ENCODE measurements at places on chromosomes 11 and 22.

- no peak for DNase-seq
Measured at GRCh38 chr11:47212938-47213337, 1.8 kb upstream of the DDB2 start.

DNA sequence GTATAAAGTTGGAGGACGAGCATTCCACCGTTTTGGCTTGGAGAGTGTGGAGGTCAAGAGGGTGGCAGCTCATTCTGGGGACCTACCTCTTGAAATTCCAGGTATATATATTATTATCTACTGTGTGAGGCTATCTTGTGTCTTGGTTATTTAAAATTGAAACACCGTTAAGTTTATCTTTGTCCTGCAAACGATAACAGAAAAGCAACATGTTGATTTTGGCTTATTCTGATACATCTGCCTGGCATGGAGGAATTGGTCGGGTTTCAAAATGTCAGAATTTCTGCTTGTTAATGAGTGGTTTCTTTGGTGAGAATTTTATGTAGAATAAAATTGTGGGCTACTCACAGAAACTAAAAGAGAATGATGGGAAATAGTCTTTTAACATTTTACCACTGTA, 54.4 kb downstream of the SVIP start:
- DNase-seq = no peak

DNA sequence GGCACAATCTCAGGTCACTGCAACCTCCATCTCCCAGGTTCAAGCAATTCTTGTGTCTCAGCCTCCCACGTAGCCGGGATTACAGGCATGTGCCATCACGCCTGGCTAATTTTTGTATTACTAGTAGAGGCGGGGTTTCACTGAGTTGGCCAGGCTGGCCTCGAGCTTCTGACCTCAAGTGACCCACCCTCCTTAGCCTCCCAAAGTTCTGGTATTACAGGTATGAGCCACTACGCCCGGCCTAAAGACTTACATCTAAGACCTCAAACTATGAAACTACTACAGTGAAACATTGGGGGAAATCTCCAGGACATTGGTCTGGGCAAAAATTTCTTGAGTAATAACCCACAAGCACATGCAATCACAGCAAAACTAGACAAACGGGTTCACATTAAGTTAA, 13.8 kb upstream of the FAM181B start:
- no peak for DNase-seq

GRCh38 chr11:67648796-67649613, 1.5 kb downstream of the ACY3 start:
- no peak for DNase-seq

DNA sequence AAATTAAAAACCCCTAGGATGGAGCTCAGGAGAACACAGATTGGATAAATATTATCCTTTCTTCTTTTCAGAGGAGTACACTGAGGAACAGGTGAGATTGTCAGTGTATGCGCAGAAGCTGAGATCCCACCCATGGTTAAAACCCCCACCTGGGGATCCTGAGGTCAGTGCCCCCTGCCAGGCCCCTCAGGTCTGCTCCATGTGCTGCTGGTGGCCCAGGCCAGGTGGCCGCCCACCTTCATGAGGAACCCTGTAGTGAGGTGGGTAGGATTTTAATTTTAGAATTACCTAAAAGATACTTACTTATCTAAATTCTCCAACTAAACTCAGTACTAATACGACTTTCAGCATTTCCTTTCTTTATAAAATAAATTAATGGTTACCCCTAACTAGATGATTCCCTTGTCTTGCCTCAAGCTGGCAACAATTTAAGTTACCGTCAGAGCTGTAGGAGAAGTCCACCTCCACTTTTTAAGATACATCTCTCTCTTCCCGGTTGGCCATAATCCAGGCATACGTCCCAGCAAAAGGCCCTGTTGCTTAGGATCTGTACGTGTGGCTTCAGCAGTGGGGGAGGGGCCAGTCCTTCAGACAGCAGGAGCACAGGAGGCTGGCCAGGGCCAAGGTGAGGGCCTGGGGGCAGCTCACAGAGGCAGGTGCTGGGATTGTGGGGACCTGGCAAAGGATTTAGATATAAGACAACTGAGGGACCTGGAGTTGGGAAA, 61.5 kb upstream of the PITPNB start:
- DNase-seq = no peak

- DNase-seq = peak; percentile 33
Measured at GRCh38 chr11:66720223-66720898, 8.7 kb downstream of the SPTBN2 start.

GRCh38 chr11:18696638-18697225, 1.8 kb upstream of the TMEM86A start:
- DNase-seq = no peak

DNA sequence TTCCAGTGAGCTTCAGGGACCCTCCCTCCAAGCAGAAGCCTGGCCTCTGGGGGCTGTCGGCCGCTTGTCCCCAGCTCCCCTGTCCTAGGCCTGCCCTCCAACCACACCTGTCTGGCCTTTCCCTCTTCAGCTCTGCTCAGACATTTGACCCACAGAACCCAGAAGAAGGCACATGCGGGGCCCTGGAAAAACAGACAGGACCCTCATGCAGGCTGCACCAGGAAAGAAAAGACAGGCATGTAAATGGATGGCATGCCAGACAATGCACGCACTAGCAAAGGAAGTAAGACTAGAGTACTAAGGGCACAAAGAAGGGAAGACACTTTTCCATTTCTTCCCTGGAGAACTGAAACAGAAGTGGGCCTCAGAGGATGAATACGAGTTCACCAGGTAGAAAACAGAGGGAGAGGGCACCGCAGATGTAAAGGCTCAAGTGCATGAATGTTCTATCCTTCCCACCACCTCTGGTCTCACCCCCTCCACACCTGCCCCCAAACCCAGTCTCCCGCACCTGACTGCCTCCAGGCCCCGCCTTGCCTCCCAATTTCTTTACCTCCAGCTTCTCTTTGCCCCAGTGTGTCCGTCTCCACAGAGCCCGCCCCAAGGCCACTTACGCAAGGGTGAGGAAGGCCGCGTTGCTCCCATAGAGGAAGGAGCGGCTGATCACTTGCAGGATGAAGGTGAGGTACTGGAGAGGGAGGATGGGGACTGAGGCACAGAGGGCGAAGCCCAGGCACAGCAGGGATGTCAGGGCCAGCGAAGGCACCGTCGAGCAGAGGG, 17.4 kb downstream of the SLC43A3 start:
- DNase-seq = no peak

DNA sequence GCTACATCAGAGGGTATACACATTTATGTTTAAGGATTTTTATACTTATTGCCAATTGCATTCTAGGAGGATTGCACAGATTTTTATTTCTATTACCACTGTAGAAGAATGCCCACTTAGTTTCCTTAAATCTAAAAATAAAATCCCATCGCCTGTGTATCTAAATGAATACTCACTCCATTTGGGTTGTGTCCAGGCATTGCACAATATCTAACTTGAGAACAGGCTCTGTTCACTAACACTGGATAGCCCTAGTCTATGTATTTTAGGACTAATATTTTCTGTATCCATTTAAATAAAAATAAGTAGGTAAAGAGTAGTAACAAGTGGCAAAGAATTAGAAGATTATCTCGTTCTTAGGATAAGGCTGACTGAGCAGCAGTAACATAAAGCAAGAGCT, 4.1 kb downstream of the C11orf52 start:
- no peak for DNase-seq

- DNase-seq = no peak
Measured at GRCh38 chr11:120632579-120632978, 121.0 kb downstream of the GRIK4 start.

- DNase-seq = no peak
Measured at GRCh38 chr11:46249938-46250744, 27.3 kb upstream of the CREB3L1 start.

DNA sequence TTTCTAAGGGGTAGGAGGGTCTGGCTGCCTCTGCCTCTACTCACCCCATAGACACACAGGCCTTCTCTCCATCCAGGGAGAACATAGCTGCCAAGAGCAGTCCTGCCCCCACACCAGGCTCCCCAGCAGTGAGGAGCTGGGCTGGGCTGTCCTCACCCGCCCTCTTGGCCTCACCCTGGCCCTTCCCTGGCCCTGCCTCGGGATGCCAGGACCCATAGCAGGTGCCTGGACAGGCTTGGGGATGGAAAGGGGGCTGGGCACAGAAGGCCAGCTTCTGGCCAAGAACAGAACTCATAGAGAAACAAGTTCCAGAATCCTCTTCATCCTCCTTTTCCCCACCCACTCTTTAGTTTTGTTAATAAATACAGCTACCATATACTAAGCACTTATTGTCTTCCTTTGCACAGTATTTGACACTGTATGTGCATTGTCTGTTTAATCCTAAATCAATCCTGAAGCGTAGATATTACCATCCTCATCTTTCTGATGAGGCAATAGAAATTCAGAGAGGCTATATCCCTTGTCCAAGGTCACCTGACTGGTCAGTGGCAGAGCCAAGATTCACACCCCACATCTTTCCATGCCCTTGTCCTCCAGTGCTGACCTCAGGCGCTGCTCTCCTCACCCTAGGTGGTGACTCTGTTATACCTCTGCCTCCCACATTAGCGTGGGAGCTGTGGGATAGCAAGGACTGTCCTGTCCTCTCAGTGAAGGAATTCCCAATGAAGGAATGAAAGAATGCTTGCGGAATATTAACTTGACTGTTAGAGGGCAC, 22.0 kb upstream of the MYOD1 start:
- peak; percentile 89 for DNase-seq

DNA sequence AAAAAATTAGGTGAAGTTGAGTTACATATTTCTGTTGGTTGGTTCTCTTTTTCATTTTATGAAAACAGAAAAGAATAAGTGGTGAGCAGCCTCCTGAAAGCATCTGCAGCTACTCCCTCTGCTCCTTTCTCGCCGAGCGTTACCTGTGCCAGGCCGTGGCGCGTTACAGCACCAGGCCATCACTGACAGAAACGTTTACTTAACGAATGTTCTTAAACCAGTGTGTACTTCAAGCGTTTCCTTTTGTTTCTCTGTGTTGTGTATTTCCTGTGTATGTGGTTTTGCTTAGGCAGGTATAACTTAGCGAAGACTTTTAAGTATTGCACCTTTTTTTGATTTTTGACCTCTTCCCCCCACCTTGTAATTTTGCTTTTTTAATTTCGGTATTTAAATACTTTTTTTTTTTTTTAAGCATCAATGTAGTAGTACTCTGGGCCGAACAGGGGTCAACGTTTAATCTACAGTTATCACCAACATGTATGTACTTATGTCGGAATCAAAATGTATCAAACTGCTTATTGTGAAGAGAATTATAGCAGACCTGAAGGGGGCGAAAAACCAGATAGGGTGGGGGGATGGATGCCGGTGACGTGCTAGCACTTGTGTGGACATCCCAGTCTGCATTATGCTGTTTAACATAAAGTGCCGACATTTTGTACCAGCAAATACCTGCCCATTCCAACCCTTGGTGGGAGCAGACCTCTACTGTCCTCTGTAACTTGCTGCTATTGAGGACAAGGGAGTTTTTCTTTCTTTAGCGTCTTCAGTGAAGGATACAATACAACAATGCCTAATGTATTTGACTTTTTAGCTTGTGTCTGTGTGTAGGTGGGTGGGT, 21.6 kb upstream of the ADSL start:
- DNase-seq = no peak

DNA sequence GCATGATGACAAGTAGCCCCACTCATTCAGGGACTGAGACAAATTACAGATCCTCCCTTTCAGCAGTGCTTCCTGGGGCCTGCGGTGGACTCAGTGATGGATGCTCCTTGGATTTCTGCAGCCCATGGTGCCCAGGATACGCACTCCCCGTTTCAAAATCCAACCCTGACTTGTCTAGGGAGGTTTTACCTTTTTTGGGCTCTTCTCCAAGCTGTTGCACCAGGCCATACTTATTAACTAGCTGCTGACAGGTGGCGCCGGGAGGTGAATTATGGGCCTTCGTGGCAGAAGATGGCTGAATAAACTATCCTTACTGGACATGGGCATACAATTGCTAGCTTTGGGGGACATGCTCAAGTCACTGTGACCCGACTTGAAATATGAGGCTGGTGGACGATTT, 324.3 kb upstream of the SYN3 start:
- no peak for DNase-seq

DNA sequence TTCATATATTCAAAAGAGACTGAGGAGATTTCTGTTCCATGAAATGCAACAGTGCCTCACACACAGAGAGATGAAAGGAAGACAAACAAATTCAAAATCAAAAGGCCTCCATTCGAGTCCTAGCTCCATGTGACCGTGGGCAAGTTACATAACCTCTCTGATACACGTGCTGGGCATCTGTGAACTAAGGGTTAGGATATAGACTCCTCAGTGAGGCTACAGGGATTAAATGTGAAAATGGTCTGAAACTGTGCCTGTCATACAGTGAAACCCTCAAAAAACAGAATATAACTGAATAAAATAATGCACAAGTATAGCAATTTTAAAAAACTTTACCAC, 111.8 kb upstream of the MTMR2 start:
- no peak for DNase-seq

DNA sequence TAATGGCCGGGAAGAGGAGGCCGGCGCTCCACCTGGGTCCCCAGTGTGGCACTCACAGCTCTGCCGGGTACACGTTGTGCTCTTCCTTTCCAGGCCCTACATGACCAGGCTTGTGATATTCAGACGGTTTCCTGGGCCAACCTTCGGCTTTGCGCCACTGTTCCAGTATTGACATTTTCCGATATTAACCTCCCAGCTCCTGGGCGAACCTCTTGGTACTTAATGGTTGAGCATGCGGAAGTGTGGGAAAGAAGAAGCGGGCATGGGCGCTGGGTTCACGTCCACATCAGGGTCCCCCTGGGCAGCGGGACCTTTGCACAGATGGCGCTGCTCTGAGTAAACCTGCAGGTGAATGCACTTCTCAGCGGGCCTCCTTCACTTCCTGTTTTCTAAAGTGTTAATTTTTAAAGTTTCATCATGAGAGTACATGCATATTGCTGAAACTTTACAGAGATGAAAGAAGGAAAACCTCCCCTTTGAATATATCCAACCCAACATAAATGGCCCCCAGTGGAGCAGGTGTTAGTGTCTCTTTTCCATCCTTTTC, 286.7 kb downstream of the TBC1D22A start:
- peak; percentile 42 for DNase-seq

DNA sequence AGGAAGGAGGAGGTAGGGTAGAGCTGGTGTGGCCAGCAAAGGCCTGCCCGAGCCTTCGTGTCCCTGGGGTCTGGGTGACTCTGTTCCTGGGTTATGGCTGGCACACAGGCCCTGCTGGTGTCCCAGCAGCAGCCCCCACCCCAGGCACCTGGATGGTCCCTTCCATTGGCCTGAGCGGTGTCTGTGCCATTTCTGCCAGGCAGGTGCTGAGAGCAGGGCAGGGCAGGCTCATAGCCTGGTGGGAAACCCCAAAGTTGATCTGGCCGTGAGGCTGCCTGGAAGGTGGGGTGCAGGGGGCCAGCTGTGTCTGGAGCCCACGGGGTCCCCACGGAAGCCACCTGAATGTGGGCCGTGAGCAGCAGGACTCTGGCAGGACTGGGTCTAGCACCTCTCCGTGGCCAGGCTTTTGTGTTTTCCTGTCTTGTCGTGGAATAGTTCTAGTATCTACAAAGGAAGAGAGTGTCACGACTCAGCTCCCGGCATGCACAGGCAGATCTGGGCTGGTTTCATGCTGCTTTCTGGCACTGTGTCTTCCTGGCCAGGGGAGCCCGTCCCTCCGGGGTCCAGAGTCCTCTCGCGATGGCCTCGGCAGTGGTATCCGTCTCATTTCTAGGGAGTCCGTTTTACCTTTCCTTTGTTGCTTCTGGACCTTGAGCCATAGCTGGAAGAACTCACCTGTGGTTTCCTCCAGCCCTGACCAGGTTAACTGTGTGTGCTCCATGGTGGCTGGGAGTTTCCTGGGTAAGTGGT, 83.7 kb downstream of the KCNQ1 start:
- DNase-seq = peak; percentile 49

GRCh38 chr11:42555190-42555589, 756.6 kb upstream of the API5 start:
- no peak for DNase-seq
